WERI-Rb-1 (cell line): ENCODE measurements at places on chromosomes 11 and 22.

GRCh38 chr11:1946812-1947484 lies at the start of gene MRPL23:
Gene MRPL23 (plus strand): TSS chr11:1947332. CDS start chr11:1947363, 31 bp downstream.
- DNase-seq: no peak

DNA sequence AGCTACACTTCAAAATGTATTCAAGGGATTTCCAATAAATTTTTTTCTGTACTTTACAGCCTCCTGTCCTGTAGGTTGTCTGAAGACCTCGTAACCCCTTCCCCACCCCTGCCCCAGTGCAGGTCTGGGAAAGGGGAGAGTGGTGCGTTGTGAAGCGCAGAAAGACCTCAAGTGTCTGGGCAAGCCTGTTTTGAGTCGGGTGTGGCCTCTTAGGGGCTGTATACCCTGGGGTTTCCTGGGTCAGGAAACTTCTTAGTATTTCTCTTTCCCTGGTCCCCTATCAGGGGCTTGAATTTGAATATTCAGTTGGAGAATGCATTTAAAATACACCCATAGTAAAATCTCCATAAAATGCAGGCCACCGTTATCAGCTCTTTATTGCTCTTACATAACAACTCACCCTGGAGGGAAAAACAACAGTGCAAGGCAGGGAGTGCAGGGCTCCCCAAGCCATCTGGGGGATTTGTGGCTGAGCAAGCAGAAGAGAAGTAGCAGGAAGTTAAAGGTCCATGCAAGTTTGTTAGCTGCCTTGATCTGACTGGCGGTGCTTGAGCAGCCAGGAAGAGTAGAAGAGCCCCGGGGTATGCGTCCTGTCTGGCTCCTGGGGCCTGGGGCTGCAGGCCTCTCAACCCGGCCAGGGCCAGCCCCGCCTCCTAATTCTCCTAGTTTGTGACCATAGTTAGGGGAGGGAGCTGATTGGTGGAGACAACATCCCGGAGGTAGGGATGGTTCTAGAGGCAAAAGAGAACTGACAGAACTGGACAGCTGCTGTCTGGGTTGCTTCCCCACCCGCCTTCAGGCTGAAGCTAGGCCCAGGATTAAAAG lies 25.7 kb downstream of the ARHGAP1 start:
- peak; percentile 46 for DNase-seq

- DNase-seq: no peak
Observed at GRCh38 chr11:67998150-67999045, 5.5 kb downstream of the UNC93B1 start.

GRCh38 chr11:16167706-16168487 lies 188.4 kb downstream of the SOX6 start:
- no peak for DNase-seq

GRCh38 chr22:30880847-30881246 lies 87.7 kb downstream of the MORC2 start:
- DNase-seq: no peak

DNA sequence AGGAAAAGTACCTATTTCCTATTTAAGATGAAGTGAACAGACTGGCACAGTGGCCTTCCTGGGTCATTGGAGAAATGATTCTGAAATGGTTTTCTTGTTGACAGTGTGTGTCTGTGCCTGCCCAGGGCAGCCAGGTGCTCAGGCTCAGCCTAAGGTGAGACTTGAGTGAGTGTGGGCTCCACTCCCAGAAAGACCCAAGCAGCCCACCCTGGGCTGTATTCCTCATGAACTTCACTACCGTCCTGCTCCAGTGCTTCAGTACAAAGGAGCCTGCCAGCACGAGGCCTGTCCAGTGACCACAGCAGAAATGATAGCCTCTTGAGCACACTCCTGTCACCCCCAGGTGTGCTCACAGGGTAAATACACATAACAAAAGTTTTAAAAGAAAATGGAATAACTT lies 49.5 kb downstream of the GAB4 start:
- DNase-seq: no peak

GRCh38 chr11:95404370-95404769 lies 173.4 kb upstream of the SESN3 start:
- peak; percentile 71 for DNase-seq

DNA sequence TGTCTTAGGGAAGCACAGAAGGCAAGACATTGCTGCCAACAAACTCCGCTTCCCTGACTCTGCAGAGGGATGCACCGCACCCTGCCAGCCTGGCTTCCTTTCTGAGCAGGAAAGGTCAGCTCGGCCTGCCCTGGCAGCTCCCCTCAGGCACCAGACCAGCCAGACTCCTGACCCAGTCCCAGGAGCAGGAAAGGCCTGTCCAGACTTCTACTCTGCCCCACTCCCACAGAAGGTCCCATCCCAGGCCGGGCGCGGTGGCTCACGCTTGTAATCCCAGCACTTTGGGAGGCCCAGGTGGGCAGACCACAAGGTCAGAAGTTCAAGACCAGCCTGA lies 17.7 kb downstream of the ARRB1 start:
- no peak for DNase-seq

GRCh38 chr22:48803171-48803947 lies 1024.3 kb downstream of the BRD1 start:
- no peak for DNase-seq

DNA sequence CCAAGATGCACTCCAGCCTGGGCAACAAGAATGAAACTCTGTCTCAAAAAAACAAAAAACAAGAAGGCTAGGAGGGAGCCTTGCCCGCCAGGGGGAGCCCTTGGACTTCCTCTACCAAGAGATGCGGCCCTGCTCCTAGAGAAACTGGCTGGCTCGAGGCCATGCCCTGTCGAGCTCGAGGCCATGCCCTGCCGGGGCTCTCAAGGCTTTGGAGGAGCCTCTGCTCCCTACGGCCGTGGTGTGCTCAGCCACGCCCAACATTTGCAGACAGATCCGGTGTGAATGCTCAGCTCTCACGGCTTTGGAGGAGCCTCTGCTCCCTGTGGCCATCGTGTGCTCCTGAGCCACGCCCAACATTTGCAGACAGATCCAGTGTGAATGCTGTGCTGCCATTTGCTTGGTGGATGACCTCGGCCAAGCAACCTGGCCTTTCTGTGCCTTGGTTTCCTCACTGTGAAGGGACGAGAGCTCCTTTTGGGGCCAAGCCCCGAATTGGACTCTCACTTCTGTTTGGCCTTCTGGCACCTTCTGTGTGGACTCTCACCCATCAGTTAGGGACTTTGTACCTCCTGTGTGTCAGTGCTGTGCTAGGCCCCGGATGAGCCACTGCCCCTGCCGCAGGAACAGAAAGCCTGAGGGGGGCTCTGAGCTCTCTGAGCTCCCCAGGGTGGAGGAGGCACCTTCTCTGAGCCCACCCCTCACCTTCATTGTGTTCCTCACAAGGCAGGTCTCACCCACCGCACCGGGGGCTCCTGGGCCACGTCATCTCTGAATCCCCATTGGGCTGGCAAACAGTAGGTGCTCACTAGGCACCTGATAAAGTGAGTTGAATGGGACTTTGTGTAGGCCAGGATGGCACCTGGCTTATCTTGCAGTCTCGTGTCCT lies 14.1 kb downstream of the C11orf24 start:
- DNase-seq: peak; percentile 94

- no peak for DNase-seq
Observed at GRCh38 chr22:39574779-39575551, 4.4 kb downstream of the CACNA1I start.

- DNase-seq: no peak
Observed at GRCh38 chr22:31533374-31533773, 37.0 kb downstream of the SFI1 start.

- DNase-seq: no peak
Observed at GRCh38 chr11:61922539-61922938, 5.2 kb upstream of the RAB3IL1 start.

GRCh38 chr22:45006964-45007390 lies 2.8 kb downstream of the PHF21B start:
- peak; percentile 74 for DNase-seq

DNA sequence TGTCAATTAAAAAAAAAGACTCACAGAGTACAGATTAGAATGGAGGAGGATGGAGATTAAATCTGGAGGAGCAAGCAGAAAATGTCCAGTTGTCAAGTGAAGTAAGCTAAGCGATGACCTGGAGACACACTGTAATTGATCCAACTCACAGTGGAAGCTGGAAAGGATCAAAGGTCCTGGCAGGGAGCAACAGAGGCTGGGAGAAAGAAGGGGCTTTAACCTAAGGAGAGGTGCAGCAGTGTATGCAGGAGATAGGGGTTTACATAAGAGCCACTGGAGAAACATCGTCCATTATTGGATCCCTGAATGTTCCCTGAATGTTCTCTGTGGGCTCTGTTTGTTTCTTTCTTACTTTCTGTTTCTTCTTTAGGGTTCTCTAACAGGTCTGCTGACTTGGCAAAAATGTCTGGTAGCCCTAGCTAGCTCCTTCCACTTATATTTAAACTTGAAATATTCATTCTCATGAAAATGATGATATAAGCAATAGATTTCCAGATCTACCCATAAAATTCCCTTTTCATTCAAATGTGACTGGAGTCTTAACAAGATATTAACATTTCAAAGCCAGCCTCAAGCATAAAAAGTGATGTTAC lies 30.1 kb upstream of the CAT start:
- no peak for DNase-seq

DNA sequence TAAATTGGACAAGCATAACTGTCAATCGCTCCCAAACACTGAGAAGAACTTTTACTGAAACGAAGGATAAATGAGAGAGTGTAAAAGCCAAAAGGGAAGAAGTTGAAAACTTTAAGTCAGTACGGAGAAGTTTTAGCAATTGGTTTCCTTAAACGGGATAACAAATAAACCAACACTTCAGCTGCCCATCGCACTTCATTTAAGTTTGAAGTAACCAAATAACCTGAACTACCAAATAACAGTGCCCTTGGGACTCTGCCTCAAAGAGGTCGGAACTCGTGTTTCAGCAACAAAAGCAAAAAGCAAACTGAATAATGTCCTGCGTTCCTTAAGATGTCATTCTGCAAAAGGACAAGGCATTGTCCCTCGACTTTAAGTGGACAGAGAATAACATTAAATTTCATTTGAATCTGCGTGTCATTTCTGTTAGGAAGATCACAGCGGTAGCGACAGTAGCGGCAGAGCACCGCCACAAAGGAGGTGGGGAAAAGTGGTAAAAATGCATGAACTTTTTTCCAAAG lies 127.0 kb upstream of the C11orf58 start:
- DNase-seq: no peak

- no peak for DNase-seq
Observed at GRCh38 chr11:69781241-69781640, 6.1 kb upstream of the FGF4 start.

DNA sequence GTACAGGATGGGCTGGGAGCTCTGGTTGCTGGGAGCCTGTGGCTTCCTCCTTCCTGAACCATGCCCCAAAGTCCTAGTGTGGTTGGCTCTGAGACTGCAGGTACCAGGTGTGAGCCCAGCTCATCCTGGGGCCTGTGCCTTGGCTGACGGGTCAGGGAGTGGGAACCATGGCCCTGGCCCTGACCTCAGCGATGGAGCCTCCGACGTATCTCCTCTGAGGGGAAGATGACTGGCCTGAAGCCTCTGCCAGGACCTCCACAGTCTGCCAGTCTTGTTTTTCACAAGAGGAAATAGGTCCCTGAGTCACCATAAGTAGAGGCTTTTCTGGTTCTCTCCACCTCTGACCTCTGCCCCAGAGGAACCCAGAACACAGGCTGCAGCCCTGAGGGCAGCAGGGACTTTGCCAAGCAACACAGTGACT lies 3.4 kb downstream of the RCE1 start:
- DNase-seq: no peak

- no peak for DNase-seq
Observed at GRCh38 chr11:134911514-134912180, 499.6 kb upstream of the B3GAT1 start.

DNA sequence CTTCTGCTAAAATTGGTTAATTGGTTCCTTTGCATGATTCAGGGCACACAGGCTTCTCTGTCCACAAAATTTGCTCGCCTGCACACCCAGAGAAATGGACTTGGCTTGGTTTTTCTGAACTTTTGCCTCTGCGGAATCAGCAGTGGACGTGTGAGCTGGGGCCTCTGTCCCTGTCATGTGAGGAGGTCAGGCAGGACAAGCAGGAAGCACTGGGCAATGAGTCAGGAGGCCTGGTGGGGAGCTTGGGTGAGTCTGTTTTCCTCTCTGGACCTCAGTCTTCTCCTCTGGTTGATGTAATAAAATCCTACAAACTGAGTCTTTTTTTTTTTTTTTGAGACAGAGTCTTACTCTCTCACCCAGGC lies 10.4 kb upstream of the CELSR1 start:
- no peak for DNase-seq

- DNase-seq: no peak
Observed at GRCh38 chr11:40149721-40150120, 1309.7 kb downstream of the LRRC4C start.

- DNase-seq: no peak
Observed at GRCh38 chr11:1838426-1839144, at the start of gene TNNI2. Gene TNNI2 (plus strand): TSS chr11:1838981. CDS start chr11:1839697, 716 bp downstream.

DNA sequence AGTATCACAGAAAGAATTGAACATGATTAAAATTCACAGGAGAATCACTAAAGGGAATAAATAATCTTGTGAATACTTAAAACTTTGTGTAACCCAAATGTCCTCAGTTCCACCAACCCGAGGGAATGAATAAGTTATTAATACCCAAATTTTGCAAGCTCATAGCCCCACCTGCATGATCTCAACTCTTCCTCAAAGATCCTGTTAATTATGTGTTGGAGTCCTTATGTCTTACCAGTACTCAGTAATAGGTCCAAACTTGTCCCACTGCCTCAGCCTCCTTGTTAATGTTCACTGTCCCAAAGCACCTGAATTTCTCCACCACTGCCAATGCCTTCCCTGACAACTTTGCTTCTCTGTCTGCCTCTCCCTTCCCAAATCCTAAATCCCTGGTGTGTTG lies 46.1 kb upstream of the ME3 start:
- no peak for DNase-seq

DNA sequence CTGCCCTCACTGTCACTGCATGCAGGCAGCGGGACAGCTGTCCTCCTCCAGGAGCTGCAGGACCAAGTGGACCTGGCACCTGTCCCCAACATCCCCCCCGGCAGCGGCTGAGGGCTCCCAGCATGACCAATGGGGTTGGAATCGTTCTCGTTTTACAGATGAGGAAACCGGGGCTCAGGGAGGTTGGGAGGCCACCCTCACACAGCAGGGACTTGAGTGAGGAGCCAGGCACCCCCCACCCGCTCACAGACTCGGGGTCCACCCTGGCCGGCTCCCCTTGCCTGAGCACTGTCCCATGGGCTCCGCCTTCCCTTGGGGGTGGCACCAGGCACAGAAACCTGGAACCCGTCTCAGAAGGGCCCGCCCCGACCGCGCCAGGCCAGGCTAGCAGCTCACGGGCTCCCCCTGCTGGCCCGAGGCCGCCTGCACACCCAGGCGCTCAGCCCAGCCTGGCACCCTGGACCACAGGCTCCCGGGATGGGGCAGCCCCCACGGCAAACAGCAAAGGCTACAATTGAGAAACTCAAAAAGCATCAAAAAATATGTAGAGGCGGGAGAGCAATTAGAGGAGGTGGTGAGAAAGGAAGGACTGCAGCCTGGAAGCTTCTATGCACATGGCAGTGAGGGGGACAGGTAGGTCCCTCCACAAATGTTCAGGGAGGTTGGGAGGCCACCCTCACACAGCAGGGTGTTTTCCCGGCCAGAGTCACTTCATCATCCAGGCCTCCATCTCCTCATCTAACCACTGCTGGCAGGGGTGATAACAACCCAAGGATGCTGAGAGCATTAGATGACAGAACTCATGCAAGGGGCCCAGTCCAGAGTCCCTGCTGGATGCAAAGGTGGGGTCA lies 12.8 kb downstream of the MACROD1 start:
- DNase-seq: peak; percentile 54
